ENCODE measurements at places on chromosomes 1 and 21.

- no peaks in the 10 kb centered on the region for H3K27me3 ChIP-seq
- H3K4me3 ChIP-seq: peak overlapping the region; percentile 24
- H3K27ac ChIP-seq: peak overlapping the region; percentile 43
- no peak for DNase-seq
- peaks cover 2% of the 10 kb centered on the region for H3K36me3 ChIP-seq
Measured at GRCh38 chr1:161182214-161182613, 4.9 kb upstream of the B4GALT3 start.

GRCh38 chr1:177817937-177818875 is 151.7 kb downstream of the SEC16B start:
- H3K27ac ChIP-seq: no peak overlapping the region
- H3K36me3 ChIP-seq: no peaks in the 10 kb centered on the region
- no peak overlapping the region for H3K4me3 ChIP-seq
- DNase-seq: no peak

DNA sequence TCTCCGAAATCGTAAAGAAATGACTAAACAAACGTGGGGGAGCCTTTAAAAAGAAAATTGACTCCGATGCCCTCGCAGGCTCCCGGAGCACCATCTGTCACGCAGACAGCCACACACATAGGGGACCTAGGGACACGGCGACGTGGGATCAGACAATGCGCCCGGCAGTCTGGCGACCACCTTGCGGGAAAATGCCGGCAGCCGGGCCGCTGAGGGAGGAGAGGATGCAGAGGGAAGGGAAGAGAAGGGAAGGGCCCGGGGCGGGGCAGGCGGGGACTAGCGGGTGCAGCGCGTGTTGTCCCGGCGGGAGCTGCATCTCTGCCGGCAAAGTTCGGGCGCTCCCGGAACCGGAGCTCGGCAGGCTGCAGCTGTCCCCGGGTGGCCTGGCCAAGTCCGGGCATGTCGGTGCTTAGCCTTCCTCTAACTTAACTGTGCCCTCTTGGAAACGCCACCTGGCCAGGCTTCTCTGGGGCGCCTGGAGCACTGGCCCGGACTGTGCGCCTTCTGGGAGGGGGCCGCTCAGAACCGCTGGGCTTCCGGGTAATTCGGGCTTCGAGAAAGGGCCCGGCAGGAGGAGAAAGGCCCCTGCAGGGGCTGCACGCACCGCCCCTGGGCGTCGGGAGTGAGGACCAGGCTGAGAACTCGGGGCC is 1.8 kb downstream of the NHLH2 start:
- no peak overlapping the region for H3K27ac ChIP-seq
- no peak for DNase-seq
- peak overlapping the region; percentile 83 for H3K4me3 ChIP-seq
- H3K4me1 ChIP-seq: peaks cover 3% of the 10 kb centered on the region
- peaks cover 18% of the 10 kb centered on the region for H3K27me3 ChIP-seq
- no peaks in the 10 kb centered on the region for H3K36me3 ChIP-seq

DNA sequence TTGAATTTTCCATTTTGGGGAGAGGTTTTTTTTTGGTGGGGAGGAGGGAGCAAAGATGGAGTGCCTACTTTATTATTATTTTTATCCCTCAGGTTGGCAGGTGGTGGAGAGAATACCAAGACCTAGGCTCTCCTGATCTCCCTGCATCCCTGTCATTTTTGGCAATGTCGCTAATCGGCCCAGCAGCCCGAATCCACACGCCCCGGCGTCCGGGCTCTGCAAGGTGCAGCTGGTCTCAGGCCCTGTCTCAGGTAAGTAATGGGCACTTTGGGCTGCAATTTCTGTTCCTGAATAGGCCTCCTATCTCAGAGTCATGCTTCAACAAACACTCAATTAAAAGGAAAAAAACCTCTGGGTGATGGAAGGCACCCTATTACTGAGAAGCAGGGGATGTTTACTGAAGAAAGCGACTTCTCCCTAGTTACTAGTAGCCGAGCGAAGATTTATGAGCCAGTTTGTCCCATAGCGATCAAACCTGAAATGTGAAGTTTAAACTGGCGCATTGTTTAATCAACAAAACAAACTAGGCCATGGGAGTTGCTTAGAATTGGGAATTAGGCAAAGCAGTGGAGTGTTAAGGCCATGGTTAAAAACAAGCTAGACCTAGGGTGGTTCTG is 137.8 kb downstream of the RWDD3 start:
- no peaks in the 10 kb centered on the region for H3K27me3 ChIP-seq
- DNase-seq: no peak
- no peak overlapping the region for H3K4me3 ChIP-seq
- H3K36me3 ChIP-seq: no peaks in the 10 kb centered on the region
- H3K27ac ChIP-seq: no peak overlapping the region

DNA sequence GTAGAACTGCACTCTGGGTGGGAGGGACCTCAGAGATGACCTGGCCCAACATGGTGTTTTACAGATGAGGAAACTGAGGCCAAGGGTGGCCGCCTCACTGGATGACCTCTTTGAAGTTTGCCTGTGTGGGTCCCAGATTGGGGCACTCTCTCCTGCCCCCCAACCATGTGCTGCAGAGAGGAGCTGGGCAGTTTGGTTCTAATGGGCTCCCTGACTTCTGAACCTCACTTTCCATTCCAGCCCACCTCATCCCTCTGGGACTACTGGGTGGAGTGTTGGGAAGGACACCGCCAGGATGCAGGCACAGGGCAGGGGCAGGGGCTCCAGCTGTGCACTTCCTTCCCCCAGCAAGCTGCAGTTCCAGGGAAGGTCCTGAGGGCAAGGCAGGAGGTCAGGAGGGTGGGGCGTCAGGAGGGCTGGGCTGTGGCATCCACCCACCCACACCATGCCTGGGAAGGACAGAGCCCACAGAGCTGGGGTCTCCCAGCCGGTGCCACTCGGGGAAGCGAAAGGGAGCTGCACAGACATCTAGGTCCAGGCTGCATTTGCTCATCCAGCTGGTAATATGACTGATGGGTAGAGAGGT is 10.3 kb upstream of the EPS8L3 start:
- H3K4me3 ChIP-seq: no peak overlapping the region
- peaks cover 6% of the 10 kb centered on the region for H3K4me1 ChIP-seq
- peaks cover 12% of the 10 kb centered on the region for H3K27me3 ChIP-seq

DNA sequence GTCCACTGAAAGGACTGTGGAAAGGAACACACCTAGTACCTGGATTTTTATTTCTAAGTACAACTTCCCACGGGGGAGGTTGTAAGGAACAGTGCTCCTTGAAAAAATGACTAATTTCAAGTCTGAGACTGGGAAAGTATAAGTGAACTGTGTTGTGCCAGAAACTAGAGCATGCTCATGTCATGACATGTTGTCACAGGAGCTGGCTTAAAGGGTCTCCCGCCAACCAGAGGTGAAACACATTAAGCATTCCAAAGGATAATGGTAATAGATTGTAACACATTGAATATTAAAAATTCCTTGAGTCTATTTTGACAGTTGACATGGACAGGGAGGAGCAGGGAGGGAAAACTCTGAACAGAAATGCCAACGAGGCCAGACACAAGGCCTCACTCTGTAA is 6.3 kb downstream of the ATP2B4 start:
- DNase-seq: no peak
- H3K4me3 ChIP-seq: no peak overlapping the region
- H3K27me3 ChIP-seq: no peaks in the 10 kb centered on the region
- H3K36me3 ChIP-seq: peaks cover 6% of the 10 kb centered on the region
- H3K27ac ChIP-seq: no peak overlapping the region

GRCh38 chr1:93093332-93094006 is 14.4 kb downstream of the MTF2 start:
- peak overlapping the region; percentile 42 for H3K27ac ChIP-seq
- H3K4me1 ChIP-seq: peaks cover 32% of the 10 kb centered on the region
- DNase-seq: no peak
- H3K36me3 ChIP-seq: peaks cover 14% of the 10 kb centered on the region
- no peaks in the 10 kb centered on the region for H3K27me3 ChIP-seq

GRCh38 chr1:61357539-61357938 is 275.2 kb downstream of the NFIA start:
- DNase-seq: no peak
- H3K27ac ChIP-seq: no peak overlapping the region
- H3K36me3 ChIP-seq: no peaks in the 10 kb centered on the region
- H3K4me1 ChIP-seq: no peaks in the 10 kb centered on the region
- no peak overlapping the region for H3K4me3 ChIP-seq

GRCh38 chr1:40896482-40896881 is 34.3 kb upstream of the CITED4 start:
- DNase-seq: no peak
- no peak overlapping the region for H3K4me3 ChIP-seq

- peak overlapping the region; percentile 100 for H3K27ac ChIP-seq
- peak overlapping the region; percentile 89 for H3K4me3 ChIP-seq
- no peaks in the 10 kb centered on the region for H3K27me3 ChIP-seq
- no peak for DNase-seq
- H3K36me3 ChIP-seq: peaks cover 25% of the 10 kb centered on the region
Measured at GRCh38 chr1:234605983-234606783, 3.8 kb downstream of the IRF2BP2 start.

DNA sequence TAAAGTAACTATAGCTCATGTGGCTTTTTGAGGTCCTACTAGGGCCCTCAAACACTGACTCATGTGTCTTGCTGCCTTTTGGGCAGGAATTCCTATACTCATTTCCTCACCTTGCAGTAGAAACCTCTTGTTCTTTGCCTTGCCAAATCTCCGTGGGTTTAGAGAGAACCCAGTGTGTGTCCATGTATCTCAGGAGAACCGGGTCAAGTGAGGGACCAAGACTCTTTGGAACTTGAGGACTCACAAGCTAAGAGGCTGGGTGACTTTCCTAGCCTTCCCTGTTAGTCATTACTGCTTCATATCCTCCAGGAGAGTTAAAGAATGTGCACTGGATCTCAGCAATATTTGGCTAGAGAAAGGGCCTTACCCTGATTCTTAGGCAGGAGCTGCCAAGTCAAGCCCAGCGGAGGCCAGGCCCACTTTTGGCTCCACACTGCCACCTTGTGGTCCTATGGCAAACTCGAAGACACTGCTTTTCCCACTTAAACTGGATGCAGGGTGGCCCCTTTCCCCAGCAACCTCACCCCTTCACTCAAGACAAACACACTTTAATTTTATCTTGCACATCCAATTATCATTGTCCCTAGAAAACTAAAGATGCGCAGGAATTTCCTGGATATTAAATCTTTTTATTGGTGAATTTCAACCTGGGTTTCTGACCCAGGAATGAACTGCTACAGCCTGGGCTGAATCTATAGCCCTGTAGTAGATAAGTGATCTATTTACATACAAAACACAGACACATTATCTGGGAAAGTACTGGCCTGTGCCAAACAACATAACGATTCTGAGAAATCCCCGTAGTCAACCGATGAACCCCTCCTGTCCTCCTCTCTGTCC is 10.6 kb downstream of the AVPR1B start:
- H3K27me3 ChIP-seq: peaks cover under 1% of the 10 kb centered on the region
- no peak overlapping the region for H3K4me3 ChIP-seq
- peak overlapping the region; percentile 58 for H3K27ac ChIP-seq

GRCh38 chr1:111334169-111334568 is 43.5 kb downstream of the CHIA start:
- H3K36me3 ChIP-seq: peaks cover 9% of the 10 kb centered on the region
- no peaks in the 10 kb centered on the region for H3K27me3 ChIP-seq
- H3K4me1 ChIP-seq: peaks cover 7% of the 10 kb centered on the region
- H3K4me3 ChIP-seq: no peak overlapping the region

GRCh38 chr1:185598332-185598731 is 135.9 kb upstream of the HMCN1 start:
- H3K36me3 ChIP-seq: no peaks in the 10 kb centered on the region
- peak overlapping the region; percentile 54 for H3K27ac ChIP-seq
- DNase-seq: no peak
- no peaks in the 10 kb centered on the region for H3K27me3 ChIP-seq
- H3K4me3 ChIP-seq: peak overlapping the region; percentile 11

DNA sequence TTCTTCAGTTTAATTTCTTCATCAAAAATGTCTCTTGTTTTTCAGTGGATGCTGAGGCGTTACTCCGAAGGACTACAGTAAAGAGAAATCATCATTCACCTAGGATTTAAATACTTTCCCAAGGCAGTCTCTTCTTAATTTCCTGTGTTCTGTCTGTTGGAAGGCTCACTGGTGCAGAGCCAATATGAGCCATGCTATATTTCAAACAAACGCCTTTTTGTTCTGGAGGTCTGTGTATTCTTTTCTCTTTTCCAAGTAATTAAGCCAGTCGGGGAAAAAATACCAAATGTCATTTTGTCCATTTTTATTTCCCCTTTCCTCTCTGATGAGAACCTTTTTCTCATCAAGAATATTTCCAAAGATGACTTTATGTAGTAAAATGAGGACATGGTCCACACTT is 206.5 kb downstream of the RWDD3 start:
- H3K27me3 ChIP-seq: no peaks in the 10 kb centered on the region
- H3K4me3 ChIP-seq: no peak overlapping the region
- no peak for DNase-seq
- no peak overlapping the region for H3K27ac ChIP-seq
- H3K4me1 ChIP-seq: no peaks in the 10 kb centered on the region
- no peaks in the 10 kb centered on the region for H3K36me3 ChIP-seq

GRCh38 chr21:42252778-42253340 is 33.9 kb downstream of the ABCG1 start:
- no peaks in the 10 kb centered on the region for H3K27me3 ChIP-seq
- H3K4me3 ChIP-seq: no peak overlapping the region
- H3K4me1 ChIP-seq: peaks cover 53% of the 10 kb centered on the region
- no peak overlapping the region for H3K27ac ChIP-seq
- H3K36me3 ChIP-seq: peaks cover 5% of the 10 kb centered on the region

- DNase-seq: no peak
- no peak overlapping the region for H3K4me3 ChIP-seq
- H3K27ac ChIP-seq: no peak overlapping the region
- peaks cover 38% of the 10 kb centered on the region for H3K36me3 ChIP-seq
- peaks cover 13% of the 10 kb centered on the region for H3K4me1 ChIP-seq
Measured at GRCh38 chr1:160238408-160238807, 23.9 kb downstream of the DCAF8 start.

DNA sequence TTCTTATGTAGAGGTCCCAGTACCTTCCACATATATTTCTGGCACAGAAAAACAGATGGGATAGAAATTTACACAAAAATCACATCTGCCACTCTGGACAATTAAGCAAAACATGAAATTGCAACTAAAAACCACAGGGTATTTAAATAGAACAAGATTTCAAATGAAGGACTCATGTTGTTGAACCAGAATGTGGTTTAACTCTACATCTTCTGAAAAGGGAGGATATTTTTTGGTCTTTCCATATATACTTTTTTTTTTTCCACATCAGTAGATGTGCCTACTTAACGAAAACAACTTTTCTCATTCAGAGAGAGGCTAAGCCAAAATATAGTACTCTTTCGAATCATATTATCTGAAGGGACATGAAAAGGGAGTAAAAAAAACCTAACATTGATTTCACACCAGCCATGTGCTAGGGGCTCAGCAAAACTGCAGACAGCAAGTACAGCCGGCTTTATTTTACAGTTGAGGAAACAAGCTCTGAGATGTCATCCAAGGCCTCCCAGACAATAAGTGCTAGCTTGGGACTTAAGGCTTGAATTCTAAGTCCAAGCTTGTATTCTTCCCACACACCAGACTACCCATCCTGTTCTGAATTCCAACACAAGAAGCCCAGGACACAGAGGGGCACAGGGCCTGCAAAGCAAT is 208.9 kb downstream of the PBX1 start:
- DNase-seq: no peak
- H3K4me3 ChIP-seq: no peak overlapping the region
- no peaks in the 10 kb centered on the region for H3K36me3 ChIP-seq
- H3K27ac ChIP-seq: no peak overlapping the region
- no peaks in the 10 kb centered on the region for H3K27me3 ChIP-seq

GRCh38 chr1:238951809-238952208 is 434.6 kb upstream of the CHRM3 start:
- H3K27me3 ChIP-seq: no peaks in the 10 kb centered on the region
- H3K4me1 ChIP-seq: no peaks in the 10 kb centered on the region
- no peaks in the 10 kb centered on the region for H3K36me3 ChIP-seq
- no peak for DNase-seq
- H3K4me3 ChIP-seq: no peak overlapping the region

Measured in memory B cell (primary cell).